Large intestine (tissue), 12 donors: ENCODE measurements at places on chromosomes 1 and 21.

DNA sequence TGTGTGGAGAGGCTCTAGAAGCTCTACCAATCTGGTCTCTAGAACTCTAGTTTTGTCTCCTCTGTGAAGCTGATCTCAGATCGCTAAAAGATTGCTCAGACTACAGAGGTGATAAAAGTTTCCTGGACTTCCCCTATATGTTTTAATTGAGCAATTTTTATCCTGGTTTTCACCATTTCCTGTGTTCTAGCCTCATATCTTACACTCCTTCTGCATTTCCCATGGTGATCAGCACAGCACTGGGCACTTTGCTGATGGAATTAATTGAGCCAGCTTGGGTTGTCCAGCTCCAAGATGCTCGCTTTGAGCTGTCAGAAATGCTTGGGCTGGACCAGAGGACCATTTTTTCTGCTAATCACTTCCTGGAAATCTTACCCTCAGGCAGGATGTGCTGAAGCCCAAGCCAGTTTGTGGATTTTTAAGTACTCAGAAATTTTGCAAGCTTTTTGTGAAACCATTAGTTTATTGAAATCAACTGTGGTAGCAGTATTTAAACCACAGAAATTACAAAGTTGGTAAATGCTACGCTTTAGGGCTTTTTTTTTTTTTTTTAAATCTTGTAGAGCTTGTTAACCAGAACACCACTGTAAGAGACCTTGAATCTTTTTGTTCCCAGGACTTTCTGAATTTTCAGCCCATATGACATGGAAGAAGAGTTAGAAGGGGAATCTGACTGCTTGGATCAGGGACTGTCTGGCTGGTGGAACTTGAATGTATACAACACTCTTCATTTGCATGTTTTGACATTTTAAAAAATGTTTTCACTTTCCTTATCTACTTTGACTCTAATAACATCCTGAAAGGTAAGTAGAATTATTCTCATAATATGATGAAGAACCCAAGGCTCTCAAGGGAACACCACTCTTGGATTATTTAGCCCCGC, 28.4 kb downstream of the CD48 start:
- H3K27me3 ChIP-seq: no peaks in the 10 kb centered on the region
- no peak overlapping the region for H3K27ac ChIP-seq
- no peak for DNase-seq
- no peaks in the 10 kb centered on the region for H3K4me1 ChIP-seq

GRCh38 chr21:41823906-41824305, 55.2 kb downstream of the PRDM15 start:
- H3K4me3 ChIP-seq: no peak overlapping the region
- no peaks in the 10 kb centered on the region for H3K27me3 ChIP-seq
- no peak for DNase-seq
- H3K27ac ChIP-seq: no peak overlapping the region

DNA sequence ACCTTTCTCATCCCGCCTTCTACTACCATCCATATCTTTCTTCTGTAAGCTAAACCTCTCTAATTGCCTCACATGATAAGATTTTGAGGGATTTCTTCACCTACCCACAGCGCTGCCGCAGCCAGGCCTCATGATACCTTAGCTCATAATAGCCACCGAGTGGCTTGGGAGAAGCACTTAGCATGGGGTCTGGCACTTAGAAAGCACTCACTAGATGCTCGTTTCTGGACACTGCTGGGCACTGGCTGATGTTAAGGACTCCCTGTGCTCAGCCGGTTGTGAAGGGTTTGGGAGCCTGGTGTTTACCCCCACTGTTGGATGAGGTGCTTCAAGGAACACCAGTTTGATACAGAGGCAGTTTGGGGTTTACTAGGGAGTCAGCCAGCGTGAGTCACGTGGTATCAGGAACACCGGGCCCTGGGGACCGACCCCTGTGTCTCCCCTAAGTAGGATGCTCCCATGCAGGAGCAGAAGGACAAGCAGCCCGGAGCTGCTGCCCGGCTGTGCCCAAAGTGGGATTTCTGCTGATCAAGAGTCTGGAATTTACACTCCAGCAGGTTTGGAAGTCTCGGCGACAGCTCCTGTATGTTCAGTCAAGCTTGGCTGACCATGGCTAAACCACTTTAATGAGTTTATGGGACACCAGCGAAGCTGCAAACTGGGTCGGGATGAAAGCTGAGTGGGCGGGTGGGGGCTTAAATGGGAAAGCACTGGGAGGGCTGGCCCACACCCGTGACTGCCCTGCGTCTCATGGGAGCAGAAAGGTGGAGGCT, 63.3 kb downstream of the GALNT2 start:
- no peak overlapping the region for H3K27ac ChIP-seq
- no peak overlapping the region for H3K4me3 ChIP-seq
- no peaks in the 10 kb centered on the region for H3K27me3 ChIP-seq
- no peaks in the 10 kb centered on the region for H3K4me1 ChIP-seq
- no peak for DNase-seq

- no peak for DNase-seq
- peaks cover 13% of the 10 kb centered on the region for H3K4me1 ChIP-seq
- no peak overlapping the region for H3K4me3 ChIP-seq
- H3K27ac ChIP-seq: no peak overlapping the region
Observed at GRCh38 chr21:34113842-34114241, 40.5 kb downstream of the MRPS6 start.

GRCh38 chr1:24315391-24315790, 3.8 kb upstream of the GRHL3 start:
- no peaks in the 10 kb centered on the region for H3K36me3 ChIP-seq
- peaks cover 5% of the 10 kb centered on the region for H3K4me1 ChIP-seq
- H3K27me3 ChIP-seq: peaks cover 8% of the 10 kb centered on the region
- no peak overlapping the region for H3K4me3 ChIP-seq
- no peak overlapping the region for H3K27ac ChIP-seq
- no peak for DNase-seq
